ENCODE measurements at places on chromosomes 4 and X.

GRCh38 chr4:147761218-147761883, 29.5 kb downstream of the ARHGAP10 start:
- no peak for DNase-seq

DNA sequence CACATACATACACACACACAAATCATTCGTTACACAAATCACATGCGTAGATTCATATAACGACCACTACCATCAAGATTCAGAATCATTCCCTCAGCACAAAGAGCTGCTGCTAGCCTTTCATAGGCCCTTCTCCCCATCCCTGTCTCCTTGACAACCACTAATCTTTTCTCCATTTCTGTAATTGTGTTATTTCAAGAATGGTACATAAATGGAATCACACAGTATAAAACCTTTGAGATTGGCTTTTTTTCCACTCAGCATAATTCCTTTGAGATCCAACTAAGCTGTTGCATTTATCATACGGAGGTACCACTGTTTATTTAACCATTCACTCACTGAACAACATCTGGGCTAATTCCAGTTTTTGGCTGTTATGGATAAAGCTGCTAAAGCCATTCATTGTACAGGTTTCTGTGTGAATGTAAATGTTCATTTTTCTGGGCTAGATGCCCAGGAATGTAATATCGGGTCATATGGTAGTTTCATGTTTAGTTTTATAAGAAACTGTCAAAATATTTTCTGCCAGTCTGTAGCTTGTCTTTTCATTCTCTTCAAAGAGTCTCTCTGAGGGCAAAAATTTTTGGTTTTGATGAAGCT, 64.1 kb downstream of the USP11 start:
- no peak for DNase-seq

DNA sequence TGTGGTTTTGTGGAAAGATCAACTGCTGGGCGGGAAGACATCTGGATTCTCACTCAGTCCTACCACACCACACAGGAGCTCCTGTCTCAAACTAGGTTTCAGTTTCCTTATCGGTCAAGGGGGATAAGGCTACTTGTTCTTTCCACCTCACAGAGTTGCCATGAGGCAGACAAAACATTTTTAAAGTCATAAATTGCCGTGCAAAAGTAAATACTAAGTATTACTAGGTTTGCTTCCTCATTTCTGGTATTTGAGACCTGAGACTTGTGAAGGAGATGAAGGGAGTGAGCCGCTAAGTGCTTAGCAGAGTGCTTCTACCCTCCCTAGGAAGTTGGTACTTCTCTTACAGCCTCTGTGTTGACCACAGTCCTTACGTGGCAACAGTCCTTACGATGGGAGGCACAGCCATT, 1.5 kb downstream of the LAP3 start:
- DNase-seq: peak; percentile 14

DNA sequence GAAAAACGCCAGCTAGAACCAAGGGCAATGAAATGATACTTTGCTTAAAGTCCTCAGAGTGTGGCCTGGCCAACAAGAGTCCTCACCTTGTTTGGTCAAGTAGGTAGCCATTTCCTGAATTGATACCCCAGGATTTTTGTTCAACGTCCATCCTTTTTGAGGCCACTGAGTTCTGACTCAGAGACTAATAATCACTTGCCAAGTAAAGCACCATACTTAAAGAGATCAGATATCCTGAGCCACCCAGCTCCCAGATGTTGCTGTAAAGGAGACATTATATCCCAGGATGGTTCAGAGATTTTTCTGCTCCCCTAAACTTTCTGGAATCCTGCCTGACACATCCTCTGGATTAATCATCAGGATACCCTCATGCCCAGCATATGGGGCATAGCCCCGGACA, 190.9 kb downstream of the RAP1GDS1 start:
- no peak for DNase-seq

DNA sequence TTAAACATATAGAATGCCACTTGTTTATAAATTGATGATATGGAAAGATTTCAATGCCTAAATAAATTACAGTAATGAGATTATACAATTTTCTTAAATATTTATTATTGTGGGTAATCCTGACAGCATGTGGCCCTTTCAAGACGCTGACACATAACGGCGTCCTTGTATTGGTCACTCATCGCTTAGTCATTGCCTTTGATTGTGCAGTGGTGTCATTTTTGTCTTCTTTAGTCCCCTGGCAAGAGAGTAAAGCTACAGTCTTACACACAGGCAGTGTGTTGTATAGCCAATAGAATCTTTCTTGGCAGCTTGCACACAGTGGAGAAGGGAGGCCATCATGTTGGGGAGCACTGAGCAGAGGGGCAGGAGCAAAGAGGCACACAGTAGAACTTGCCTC, 361.8 kb upstream of the GALNT7 start:
- no peak for DNase-seq

DNA sequence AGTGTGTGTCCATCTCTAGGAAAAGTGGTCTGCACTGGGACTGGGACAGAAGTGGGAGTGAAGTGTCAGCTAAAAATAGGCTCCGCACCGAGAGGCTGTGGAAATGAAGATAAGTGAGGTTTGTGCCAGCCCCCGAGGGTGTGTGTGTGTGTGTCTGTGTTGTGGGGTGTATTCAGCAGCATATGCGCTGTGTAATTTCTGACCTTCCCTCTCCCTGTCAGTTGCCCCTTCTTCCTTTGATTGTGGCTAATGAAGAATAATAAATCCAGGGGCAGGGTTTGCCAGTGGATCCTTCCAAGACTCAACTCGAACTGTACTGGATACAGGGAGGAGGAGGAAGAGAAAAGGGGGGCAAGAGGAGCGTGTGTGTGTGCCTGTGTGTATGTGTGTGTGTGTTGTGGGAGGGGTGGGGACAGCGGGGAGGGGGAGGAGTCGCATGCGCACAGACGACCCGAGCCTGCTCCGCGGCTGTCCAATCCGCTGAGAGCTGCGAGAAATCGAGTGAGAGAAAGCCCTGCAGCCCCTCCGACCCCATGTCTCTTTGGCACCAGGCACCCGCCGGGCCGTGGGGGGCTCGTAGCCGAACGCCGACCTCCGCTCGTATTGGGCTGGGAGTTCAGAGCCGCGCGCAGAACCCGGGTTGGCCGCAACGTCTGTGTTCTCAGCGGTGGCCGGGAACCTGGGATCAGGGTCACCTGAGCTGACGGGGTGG, 916 bp upstream of the POU4F2 start:
- no peak for DNase-seq

DNA sequence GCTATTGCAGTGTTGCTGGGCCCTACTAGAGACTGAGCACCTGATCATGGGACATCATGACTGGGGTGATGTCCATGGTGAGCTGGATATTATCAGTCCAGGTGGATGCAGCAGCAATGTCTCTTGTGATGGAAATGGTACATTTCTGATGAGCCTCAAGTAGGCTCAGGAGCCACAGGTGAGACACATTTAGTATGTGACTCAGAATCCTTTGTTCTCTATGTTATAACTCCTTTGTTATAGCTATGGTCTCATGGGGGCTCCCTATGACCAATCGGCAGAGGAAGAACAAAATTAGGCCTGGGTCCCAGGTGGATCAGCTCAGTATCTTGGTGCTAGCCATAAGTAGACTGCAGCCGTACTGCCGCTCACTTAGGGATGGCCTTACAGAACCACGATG, 107.9 kb upstream of the FAT1 start:
- DNase-seq: no peak

- no peak for DNase-seq
Measured at GRCh38 chrX:88903989-88904718, 157.1 kb downstream of the CPXCR1 start.

GRCh38 chr4:112526061-112526460, 10.1 kb upstream of the NEUROG2 start:
- no peak for DNase-seq

DNA sequence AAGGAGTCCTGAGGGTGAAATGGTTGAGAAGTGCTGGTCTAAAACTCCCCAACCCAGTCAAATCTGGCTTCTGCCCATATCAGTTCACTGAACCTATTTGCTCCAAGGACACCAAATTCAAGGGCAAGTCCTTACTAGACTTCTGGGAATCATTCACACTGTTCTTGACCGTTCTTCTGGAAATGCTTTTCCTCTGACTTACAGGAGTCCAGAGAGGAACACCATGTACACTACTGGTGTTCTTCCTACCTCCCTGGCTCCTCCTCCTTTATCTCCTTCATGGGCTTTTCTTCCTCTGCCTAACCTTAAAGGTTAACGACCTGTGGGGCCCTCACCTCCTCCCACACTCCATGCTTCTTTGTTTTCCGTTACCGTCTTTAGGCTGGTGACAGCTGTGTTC, 281.3 kb downstream of the FRMPD4 start:
- no peak for DNase-seq

- no peak for DNase-seq
Measured at GRCh38 chrX:109281483-109282275, 200.2 kb downstream of the GUCY2F start.

GRCh38 chr4:177351622-177352244, 42.1 kb downstream of the NEIL3 start:
- DNase-seq: no peak

GRCh38 chr4:55744369-55744768, 75.2 kb upstream of the EXOC1L start:
- no peak for DNase-seq

GRCh38 chrX:154698630-154699248, 45.4 kb upstream of the CTAG2 start:
- no peak for DNase-seq

DNA sequence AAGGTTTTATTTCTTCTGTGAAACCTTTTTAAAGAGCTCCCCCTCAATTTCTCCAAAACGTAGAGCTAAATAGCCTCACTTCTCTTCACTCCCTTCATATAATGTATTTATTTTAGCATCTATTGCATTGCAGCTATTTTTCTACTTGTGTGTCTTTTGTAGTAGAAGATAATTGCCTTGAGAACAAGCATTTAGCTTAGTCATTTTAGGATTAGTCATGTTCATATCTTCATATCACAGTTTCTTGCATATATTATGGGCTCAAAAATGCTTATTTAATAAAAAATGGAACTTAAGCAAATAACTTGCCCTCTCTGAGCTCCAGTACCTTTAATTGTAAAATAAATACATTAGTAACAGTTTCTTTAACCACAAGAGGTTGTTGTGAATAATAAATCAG, 72.1 kb upstream of the SPANXC start:
- DNase-seq: no peak

DNA sequence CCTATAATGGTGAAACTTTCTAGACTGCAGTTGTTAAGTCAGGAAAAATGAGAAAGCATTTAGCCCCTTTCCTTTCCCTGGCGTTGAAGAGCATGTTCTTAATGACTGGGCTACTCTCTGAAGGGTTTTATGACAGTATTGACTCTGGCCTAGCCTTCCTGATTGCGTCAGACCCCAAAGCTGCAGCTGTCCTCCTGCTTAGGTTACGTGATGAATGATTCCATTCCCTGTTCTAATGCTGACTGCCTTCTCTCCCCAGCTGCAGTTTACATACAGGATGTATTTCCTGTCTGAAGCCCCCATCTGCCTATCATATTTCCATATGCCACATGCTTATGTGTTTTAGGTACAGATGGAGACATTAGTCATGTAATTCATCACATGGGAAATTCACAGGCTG, 105.8 kb upstream of the EGFL6 start:
- no peak for DNase-seq

DNA sequence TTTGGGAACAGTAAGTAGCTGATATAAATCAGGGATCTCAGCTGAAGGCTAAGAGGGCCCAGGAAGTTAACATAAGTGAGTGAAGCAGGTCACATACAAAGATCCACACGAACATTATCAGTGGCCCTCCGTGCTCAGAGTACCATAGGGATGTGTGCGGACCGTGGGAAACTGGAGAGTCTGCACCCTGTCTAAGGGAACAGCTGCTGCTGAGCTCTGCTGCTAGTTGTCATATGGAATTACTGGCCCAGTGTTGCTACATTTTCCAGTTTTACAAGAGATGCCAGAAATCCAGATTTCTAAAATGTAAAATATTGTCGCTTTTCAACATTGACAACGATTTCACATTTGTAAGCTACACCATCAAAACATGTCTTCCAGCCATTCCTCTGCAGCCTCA, 90.5 kb downstream of the RTL5 start:
- DNase-seq: no peak

- DNase-seq: no peak
Measured at GRCh38 chr4:15145709-15146108, 143.4 kb downstream of the CPEB2 start.

DNA sequence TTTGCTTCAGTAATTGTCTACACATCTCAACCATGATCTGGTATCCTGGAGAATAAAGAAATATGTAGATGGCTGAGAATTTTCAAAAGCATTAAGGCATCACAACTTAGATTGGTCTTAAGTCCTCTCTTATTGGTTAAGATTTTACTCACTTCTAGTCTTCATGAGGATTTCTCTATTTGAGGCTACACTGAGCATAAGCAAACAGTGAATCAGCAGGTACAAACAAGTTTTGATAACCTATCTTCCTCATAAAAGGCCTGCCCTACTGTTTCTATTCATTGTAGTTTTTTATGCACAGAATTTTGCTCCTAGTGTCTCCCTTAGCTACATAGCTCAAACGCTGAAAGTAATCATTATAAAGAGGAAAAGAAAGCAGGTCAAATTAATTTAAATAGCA, 460.7 kb upstream of the RPS6KA3 start:
- no peak for DNase-seq

- DNase-seq: no peak
Measured at GRCh38 chr4:168057412-168057811, 34.9 kb upstream of the ANXA10 start.

- peak; percentile 67 for DNase-seq
Measured at GRCh38 chrX:102651242-102652011, at the start of gene GPRASP1. Gene GPRASP1, plus strand, starts transcription at chrX:102651483. Its CDS starts 2,431 bp downstream, at chrX:102653914.

DNA sequence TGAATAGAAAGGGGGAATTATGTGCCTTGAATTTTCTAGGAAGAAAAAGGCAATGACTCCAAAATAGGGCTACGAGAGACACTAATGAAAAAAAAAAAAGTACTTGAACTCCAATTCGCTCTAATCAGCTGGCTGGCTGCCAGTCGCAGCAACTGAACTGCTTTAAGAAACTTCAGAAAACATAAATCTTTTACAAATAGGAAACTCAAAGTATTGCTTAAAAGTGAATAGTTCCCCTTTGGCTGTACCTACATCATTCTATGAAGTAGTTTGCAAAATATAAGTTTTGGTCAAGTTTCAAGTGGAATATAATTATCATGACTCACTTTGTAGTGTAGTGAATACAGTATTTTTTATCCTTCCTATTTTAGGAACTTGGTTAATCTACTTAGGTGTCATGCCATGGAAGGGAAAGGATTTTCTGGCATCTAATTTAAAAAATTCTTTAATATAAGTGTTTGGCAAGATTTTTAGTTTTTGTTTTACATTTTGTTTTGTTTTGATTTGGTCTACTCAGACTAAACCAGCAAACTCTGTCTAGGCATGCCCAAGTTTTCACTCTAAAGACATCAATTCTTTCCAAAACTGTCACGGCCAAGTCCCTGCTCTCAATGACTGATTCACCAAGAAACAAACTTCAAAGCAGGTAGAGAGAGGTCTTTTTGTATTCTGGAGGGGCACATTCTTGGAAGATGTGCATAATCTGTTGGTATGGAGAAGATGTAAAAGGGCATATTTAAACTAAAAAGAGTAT, 382.4 kb upstream of the GALNT7 start:
- DNase-seq: no peak
